SW 1271 (cell line): ENCODE measurements at places on chromosomes 16 and 17.

- no peak for DNase-seq
Measured at GRCh38 chr17:8781776-8782175, 17.4 kb downstream of the MFSD6L start.

GRCh38 chr17:62713086-62713881, 85.8 kb downstream of the MRC2 start:
- DNase-seq, result no peak

- no peak for DNase-seq
Measured at GRCh38 chr17:37742116-37742761, 2.6 kb downstream of the HNF1B start.

- no peak for DNase-seq
Measured at GRCh38 chr17:32495359-32496231, 8.8 kb downstream of the CDK5R1 start.

DNA sequence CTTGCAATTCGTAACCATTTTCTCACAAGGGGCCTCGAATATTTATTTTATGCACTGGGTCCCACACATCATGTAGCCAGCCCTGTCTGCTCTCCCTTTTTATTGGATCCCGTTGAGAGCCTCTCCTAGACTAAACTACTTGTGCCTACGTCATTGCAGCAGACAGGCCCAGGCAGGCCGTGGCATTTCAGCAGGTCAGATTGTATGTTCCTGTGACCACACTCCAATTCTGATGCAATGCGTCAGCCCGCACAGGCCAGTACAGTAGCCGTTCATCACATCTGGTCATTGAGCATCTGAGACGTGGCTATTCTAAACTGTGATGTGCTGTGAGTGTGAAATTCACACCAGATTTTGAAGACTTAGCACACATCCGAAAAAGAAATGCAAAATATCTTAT, 42.2 kb downstream of the ABAT start:
- no peak for DNase-seq

GRCh38 chr16:88367560-88367959, 15.2 kb upstream of the ZNF469 start:
- DNase-seq, result no peak

GRCh38 chr17:9451934-9452333, 123.7 kb downstream of the STX8 start:
- no peak for DNase-seq

GRCh38 chr16:4796982-4797804, 2.0 kb downstream of the SMIM22 start:
- DNase-seq, result no peak

DNA sequence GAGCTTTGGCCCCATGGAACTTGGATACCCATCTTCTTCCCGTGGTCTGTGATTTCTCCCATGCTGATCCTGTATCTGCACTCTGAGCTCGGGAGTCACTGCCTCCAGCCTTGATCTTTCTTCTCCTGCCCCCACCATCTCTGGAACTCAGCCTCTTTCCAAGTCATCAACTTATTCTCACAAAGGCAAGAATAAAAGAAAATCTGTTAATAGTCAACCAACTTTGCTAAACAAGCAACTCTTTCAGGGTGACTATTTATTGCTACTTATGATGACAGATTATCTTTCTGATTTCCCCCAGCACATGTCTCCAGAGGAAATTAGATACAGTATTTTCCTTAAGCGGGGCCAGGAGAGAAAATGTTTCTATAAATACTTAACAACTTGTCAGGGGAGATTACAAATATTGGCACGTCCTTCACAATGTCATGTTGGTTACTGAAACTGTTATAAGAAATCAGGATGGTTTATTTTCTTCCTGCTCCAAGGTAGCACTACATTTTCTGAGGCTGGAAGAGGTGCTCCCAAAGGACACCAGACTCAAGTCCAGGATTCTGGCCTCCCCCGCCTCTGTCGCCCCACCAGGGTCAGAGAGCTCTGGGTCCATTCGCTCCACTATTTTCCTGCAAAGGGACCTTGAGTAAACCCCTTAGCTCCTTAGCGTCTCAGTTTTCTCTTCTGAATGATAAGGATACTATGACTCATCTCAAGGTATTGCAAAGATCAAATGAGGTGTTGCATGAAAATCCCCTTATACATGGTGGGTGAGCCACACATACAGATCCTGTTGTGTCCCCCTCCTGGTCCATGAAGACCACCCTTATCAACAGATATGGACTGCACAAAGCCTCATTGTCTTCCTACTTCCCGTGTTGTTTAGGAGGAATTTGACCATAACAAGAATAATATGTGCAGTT, 205.2 kb upstream of the WSCD1 start:
- no peak for DNase-seq

GRCh38 chr16:53773150-53773846, 69.3 kb downstream of the FTO start:
- no peak for DNase-seq

- DNase-seq, result no peak
Measured at GRCh38 chr17:81012574-81013447, 21.2 kb downstream of the CHMP6 start.

DNA sequence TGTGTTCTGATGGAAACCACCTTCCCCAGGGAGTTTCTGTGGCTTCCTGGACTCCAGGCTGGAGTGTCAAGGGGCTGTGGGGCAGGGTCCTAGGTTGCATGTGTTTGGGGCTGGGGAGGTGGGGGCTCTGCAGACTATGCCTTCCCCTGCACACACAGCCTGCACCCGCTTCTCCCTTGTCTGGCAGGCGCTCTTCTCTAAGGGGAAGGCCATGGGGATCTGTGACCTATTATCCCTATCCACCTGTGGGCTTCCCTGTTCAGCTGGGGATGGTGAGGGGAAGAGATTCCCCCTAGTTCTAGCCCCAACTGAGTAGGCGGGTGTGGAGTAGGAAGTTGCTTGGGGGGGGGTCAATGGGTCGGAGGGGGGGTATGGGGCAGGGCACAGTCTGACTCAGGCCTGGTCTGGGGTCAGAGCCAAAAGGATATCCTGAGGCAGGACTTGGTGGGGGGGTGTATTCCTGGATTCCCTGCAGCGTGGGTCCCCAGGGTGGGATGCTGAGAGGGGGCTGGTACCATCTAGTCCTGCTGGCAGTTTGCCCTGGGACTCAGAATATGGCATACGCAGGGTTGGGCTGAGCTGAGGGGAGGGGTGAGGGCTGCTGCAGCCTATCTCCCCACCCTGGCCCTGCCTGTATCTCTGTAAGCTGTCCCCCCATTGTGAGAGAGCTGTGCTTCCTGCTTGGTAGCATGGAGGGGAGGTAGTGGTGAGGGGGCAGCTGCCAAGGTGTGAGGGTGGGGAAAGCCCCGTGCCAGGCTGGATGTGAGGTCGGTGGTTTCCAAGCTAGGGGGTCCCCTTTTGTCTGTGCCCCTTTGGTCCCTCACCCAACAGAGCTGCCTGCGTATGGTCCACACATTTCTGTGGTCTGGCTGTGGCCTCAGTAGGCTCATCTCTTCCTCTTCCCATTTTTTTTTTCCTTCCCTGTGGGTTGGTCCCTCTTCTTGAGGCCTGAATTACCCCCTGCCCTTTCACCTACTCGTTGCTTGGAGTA, 14.7 kb downstream of the RARA start:
- DNase-seq, result no peak

DNA sequence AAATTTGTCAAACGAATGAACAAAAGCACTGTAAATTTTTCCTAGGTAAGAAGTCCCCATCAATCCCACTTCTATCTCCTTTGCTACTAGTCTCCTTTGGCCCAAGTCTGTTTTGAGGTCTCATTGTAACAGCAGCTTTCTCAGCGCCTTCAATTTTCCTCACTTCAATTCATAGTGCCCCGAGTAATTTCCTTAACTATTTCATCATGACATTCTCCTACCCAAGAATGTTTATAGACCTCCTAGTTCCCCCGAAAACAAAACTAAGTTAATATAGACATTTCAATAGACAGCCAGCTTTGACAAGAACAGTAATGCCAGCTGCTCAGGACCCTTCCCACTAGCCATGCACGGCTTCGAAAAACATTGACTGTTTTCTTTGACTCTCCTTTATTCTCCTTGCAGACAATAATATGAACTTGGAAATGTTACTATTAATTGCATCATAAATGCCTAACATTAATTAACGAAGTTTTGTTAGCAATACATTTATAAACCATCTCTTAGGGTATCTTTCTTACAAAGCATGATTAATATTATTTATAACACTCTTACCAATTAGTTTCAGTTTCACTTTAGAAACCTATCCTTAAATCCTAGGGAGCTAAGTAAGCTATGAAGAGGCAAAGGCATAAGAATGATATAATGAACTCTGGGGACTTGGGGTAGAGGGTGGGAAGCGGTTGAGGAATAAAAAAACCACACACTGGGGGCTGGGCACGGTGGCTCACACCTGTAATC, 22.8 kb downstream of the GLG1 start:
- no peak for DNase-seq

- no peak for DNase-seq
Measured at GRCh38 chr17:49667854-49668253, 10.0 kb downstream of the SPOP start.

- no peak for DNase-seq
Measured at GRCh38 chr17:51951741-51952140, 206.8 kb downstream of the CA10 start.
